ENCODE measurements at places on chromosomes 11 and 22.

DNA sequence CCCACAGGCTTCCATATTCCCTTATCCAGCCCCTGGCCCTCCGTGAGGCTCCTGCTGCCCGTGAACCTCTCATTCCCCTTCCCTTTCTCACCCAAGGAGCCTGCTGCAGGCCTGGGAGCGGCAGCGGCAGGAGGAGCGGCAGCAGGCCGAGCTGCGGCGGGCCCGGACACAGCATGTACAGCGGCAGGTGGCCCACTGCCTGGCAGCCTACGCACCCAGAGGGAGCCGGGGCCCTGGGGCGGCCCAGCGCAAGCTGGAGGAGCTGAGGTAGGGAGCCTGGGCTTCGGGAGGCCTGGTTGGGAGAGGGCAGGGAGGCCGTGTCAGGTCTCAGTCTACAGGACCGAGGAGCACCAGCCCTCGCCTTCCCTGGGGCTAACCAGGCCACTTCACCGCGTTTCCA lies 8.1 kb upstream of the SART1 start:
- DNase-seq = no peak

DNA sequence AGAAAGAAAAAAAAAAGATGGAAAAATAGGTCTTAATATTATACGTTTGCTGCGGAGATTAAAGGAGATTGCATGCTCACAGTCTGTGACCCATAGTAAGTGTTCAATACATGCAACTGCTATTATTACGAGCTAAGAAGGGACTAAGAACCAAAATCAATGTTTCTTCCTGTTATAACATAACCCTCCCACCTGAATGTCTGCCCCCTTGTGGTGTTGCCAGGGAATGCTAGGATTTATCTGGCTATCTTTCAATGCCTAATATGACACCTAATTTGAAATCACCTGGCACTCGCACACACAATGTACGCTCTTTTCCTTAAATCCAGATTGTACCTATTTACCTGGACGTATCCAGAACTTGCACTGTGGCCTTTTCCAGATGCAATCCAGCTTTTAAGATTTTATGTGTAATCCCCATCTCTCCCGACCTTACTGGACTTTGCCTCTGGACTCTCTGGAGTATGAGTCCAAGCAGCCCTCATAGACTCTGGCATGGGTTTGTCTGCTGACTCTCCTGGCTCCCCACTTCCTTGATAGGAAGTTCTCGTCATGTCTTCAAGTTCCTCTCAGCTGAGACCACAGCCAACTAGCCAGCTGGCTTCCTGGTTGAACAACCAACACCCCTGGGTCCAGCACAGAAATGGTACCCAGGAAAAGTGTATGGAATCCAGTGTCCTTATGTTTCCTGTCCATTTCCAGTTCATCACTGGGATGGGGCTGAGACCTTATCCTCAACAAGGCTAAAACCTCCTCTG lies 151.5 kb downstream of the CCDC34 start:
- DNase-seq = no peak

DNA sequence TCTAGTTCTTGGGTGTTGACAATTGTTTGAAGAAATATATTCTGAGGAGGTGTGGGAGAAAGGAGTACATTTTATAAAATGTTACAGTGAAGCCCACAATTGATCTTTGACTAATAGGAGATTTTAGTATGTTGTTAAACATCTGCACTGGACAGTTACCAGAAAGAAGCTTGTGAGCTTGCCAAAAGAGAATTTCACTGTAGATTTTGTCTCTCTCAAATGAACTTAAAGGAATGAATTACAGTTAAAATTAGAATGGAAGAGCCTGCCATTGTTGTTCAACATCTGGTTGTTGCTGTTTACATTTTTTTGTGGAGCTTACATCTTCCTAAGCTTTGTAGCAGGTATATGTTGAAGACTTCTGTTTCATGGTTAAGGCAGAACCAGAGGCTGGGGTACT lies 620.5 kb upstream of the CCDC179 start:
- DNase-seq = no peak

GRCh38 chr22:22520667-22521602 lies 865 bp upstream of the ZNF280A start:
- DNase-seq = no peak

DNA sequence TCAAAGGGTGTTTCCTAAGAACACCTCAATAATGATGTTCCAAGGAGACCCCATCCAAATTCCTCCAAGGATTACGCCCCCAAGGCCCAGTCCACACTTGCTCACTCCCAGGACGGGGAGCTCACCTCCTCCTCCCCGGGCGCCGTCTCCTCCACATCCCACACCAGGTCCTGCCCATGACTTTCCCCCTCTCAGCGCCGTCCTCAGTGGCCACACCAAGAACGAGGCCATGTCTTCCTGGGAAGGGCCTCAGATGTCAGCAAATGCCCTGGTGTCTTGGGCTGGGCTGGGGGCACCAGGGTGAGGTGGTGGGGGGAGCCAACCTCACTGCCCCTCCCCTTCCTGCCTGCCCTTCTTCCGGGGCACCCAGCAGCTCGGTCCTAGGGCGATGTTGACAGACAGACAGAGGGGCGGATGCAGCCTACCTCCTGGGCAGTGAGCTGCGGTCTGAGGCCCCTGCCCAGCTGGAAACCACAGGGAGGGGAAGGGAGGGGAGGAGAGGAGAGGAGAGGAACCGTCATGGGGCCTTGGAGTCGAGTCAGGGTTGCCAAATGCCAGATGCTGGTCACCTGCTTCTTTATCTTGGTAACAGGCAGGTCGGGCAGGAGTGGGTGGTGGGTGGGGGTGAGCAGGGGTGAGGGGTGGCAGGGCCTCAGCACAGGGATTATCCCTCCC lies at the start of the genes C11orf21 and TSPAN32:
Gene C11orf21, minus strand, starts transcription at position 288 of the 675 bp plus-strand sequence. Its CDS starts 110 bp downstream, at position 178.
Gene TSPAN32, plus strand, starts transcription at position 383 of the 675 bp plus-strand sequence. Its CDS starts 137 bp downstream, at position 520.
- peak; percentile 24 for DNase-seq

DNA sequence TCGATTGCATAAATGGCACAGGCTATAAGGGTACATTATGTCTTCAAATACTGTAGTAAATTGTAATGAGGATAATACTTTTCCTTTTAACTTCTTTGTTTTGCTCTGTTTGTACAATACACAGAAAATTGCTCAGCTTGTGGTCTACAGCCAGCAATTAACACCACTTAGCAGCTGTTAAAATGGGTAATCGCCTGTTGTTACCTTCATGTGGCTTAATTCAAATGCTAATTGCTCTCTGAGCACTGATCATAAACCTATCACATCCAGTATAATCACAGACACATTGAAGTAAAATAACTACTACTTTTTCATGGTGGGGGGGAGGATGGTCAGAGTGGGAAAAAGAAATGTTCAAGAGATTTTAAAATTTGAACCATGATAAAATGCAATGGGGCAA lies 1164.1 kb upstream of the CNTN5 start:
- no peak for DNase-seq

DNA sequence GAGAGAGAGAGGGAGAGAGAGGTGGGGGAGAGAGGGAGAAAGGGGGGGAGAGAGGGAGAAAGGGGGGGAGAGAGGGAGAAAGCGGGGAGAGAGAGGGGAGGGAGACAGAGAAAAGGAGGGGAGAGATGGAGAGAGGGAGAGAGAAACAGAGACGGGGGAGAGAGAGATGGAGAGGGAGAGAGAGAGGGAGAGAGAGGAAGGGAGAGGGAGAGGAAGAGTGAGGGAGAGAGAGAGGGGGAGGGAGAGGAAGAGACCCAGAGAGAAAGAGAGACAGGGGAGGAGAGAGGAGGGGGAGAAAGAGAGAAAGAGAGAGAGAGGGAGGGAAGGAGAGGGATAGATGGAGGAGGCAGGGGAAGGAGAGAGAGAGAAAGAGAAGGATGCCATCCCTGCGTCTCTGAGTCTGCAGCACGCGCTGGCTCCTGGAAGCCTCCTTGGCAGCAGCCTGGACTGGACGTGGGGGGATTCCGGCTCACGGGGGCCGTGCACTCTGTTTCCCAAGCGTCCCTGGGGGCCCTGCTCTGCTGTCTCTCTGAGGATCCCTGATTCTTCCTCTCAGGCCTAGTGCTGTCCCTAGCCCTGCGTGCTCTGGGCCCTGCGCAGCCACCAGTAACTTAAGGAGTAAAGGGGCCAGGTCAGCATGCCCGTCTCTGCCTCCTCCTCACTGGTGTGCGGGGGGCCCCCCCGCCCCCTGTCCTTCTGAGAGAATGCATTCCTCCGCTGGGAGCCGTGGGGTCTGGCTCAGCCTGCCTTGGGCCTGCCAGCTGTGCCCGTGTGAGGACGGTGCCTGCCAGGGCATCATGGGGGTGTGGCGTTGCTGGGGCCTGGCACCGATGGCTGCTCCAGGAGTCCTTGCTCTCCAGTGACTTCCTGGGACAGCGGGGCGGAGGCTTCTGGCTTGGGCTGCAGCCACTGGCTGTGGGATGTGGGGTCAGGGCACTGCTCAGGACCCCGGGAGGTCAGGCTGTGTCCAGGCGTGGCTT lies 429.5 kb downstream of the TBC1D22A start:
- no peak for DNase-seq

- no peak for DNase-seq
These were observed 114.4 kb downstream of the TRIM29 start for GRCh38 chr11:120023551-120023950.

- no peak for DNase-seq
These were observed 69.1 kb downstream of the FCHSD2 start for GRCh38 chr11:73072935-73073481.

- DNase-seq = no peak
These were observed 24.5 kb downstream of the PISD start for GRCh38 chr22:31637447-31637890.
